ENCODE measurements at places on chromosomes 5 and 9.

- no peak for DNase-seq
Measured at GRCh38 chr9:33197279-33198152, 30.4 kb upstream of the B4GALT1 start.

DNA sequence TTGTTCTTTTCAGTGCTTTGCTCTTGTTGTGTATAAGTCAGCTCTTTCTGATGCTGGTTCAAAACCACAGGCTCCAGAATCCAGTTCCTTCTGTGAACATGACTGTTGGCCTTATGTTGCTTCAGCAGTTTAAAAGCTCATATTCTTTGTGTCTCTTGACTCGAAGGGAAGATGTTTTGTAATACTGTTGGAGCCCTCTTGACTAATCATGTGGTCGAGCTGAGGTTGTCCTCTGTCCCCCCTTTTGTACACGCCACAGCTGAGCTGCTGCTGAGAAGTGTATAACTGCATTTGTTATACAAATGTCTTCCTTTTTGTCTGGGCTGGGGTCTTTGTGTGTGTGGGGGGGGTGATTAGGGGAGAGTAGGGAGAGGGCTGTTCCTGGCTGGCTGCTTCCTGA lies 35.8 kb downstream of the SLC36A1 start:
- DNase-seq, result no peak

GRCh38 chr5:119583684-119584083 lies 45.7 kb upstream of the FAM170A start:
- DNase-seq, result no peak

- no peak for DNase-seq
Measured at GRCh38 chr5:35203403-35203802, 26.9 kb downstream of the PRLR start.

DNA sequence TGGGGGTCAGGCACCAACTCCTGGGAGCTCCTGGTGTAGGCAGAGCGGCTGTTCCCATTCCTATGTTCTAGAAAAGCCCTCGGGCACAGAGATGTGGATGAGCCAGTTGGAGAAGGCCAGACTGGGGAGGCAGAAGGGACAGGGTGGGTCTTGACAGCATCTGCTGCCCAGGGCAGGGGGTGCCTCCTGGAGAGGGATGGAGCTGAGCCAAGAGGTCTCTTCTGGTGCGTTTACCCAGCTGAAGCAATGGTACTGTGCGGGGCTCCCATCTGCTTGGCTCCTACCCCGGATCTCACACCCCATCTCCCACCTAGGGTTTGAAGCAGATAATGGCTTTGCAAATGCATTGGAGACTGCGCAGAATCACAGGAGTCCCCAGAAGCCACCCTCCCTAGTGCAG lies 41.3 kb downstream of the SHB start:
- no peak for DNase-seq

GRCh38 chr9:35488566-35489312 lies 1.2 kb upstream of the RUSC2 start:
- peak; percentile 42 for DNase-seq

- DNase-seq, result no peak
Measured at GRCh38 chr9:72949244-72949582, 3.6 kb downstream of the ALDH1A1 start.

DNA sequence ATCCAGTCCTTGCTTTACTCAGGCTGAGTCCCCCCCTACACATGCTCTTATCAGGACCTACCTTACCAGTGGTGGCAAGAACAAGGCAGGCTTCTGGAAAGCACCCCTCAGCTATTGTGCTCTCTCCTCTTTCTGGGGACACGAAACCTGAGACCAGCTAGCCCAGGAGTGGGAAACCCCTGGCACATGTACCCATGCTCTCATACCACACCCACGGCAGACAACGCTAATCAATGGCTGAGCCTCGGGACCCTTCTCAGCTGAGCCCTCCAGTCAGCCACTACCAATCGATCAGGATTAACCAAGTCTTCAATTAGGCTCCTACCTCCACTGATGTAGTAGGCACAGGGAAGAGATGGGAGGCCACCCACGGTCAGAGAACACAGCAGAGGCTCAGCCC lies 65.1 kb downstream of the VAV2 start:
- no peak for DNase-seq

DNA sequence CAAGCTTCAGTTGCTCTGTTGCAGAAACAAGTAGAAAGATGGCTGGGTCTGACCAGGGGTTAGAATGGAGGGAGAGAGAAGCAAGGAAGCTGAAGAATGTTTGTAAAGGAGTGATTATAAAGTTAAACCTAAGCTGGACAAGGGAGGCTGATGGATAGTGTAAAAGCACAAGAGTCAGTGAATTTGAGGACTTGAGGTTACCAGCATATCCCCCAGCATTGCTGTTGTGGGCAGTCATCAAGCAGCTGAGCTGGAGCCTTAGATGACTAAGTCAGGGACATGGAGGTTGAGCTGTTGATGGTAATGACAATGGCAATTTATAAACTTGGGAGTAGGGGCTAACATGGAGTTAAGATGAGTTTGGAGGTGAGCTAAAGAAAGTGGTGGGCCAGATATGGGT lies 131.5 kb downstream of the ERCC6L2 start:
- no peak for DNase-seq

GRCh38 chr9:8078641-8079140 lies 279.1 kb upstream of the DMAC1 start:
- DNase-seq, result no peak

- no peak for DNase-seq
Measured at GRCh38 chr5:167561796-167562195, 729.6 kb upstream of the WWC1 start.

GRCh38 chr5:144276034-144276822 lies 105.6 kb downstream of the KCTD16 start:
- no peak for DNase-seq

- no peak for DNase-seq
Measured at GRCh38 chr9:106644661-106645060, 218.3 kb upstream of the ZNF462 start.

GRCh38 chr5:52800394-52801213 lies 12.9 kb downstream of the ITGA1 start:
- DNase-seq, result peak; percentile 59

DNA sequence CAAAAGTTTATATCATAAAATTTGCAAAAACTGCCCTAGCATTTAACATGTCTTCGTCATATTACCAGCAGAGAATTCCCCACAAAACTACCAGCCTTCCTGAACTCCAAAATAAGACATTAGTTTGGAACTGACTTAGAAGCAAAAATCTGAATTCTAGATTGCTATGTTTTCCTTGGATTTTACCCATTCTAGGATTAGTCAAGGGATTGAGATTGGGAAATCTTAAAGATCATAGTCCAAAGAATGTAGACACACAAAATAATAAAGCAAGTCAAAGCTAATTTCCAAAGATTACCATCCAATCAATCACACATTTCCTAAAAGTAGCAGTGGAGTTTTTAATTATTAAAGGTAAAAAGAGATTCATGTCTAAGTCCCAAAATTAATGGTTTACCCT lies 138.2 kb downstream of the NFIB start:
- DNase-seq, result no peak

- no peak for DNase-seq
Measured at GRCh38 chr5:115064380-115064779, 105.3 kb downstream of the TRIM36 start.

- DNase-seq, result no peak
Measured at GRCh38 chr5:175479125-175479881, 943 bp downstream of the SFXN1 start.

DNA sequence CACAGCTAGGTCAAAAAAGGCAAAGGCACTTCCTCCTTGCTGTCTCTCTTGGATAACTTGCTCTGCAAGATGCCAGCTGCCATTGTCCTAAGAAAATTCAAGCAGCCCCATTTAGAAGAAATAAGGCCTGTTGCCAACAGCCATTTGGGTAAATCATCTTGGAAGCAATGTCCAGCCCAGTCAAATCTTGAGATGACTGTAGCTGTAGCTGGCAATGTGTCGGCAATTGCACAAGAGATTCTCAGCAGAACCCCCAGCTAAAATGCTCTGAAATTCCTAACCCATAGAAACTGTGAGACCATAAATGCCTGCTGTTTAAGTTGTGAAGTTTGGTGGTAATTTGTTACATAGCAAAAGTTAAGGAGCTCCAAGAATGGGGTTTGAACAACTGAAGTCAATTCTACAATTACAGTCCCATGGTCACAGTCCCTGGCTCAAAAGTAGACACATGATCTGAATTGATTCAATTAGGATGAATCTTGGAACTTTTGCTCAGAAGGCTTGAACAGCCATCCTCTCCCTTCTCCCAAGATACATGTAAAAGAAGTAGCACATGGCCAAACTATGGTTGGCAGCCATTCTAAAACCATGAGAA lies 151.1 kb downstream of the MPDZ start:
- no peak for DNase-seq

- DNase-seq, result peak; percentile 34
Measured at GRCh38 chr9:22005021-22005701, 3.9 kb downstream of the CDKN2B start.

DNA sequence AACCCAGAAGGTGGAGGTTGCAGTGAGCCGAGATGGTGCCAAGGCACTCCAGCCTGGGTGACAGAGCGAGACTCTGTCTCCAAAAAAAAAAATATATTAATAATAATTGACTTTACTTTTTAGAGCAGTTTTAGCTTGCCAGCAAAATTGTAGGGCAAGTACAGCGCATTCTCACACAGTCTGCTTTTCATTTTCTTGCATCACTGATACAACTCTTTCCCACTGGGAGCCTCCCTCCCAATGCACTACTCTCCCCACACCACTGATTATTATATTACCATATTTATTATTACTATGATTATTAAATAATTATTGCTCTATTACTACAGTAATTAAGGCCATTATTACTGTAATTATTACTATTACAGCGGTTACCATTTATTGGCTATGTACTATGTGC lies 212.8 kb downstream of the GNA14 start:
- DNase-seq, result no peak

GRCh38 chr5:58972301-58972700 lies 389.4 kb downstream of the RAB3C start:
- DNase-seq, result no peak

DNA sequence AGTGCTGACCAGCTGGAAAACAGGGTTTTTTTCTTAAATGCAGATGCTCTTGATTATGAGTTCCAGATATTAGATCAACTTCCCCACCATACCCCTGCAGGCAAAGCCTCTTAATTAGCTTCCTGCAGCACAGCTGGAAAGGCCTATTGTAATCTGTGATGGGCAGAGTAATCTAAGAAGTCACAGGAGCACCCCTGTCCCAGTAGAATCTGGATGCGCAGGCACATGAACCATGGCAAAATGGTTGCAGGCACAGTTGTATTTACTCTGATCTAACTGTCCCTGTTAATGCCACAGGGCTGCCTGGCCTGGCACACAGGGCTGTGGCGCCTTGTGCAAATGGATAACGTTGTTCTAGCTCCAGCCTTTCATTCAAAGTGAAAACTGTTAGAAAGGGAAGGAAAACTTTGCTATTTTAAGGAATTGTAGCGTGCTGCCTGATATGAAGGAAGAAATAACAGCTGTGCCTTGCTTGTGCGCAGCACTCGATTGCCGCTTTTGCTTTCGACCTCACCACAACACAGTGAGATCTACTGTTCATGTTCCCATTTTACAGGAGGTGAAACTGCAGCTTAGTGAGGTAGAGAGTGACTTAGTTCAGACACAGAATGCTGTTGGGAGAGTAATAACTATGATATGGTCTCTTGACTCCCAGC lies 2.3 kb downstream of the TGFBI start:
- no peak for DNase-seq

GRCh38 chr9:78697618-78698017 lies 400.7 kb downstream of the PSAT1 start:
- no peak for DNase-seq

DNA sequence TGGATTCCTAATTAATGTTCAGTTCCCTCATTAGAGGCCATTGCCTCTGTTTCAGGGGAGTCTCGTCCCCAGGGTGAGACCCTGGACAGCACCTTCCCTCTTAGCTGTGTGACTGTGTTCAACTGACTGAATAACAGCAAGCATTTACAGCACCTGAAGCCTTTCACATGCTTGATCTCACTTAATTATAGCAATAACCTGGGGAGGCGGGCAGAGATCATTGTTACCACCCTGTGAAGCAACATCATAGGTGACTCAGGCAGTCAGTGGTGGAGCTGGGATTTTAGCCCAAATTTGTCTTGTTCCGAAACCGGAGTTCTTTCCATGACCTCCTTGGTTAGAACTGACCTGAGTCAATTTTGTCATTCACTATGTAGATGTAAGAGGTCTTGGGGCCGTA lies 105.2 kb upstream of the RAD23B start:
- no peak for DNase-seq

DNA sequence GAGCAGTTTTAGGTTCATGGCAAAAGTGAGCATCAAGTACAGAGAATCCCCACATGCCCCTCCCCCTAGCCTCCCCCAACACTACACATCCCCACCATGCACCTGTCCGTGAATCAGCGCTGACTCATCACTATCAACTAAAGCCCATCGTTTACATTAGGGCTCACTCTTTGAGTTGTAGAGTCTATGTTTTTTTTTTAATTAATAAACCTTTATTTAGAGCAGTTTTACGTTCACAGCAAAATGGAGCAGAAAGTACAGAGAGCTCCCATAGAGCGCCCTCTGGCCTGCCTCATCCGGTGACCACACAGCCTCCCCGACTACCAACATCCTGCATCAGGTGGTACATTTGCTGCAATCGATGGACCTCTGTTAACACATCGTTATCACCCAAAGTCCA lies 47.9 kb upstream of the UNC5A start:
- no peak for DNase-seq

DNA sequence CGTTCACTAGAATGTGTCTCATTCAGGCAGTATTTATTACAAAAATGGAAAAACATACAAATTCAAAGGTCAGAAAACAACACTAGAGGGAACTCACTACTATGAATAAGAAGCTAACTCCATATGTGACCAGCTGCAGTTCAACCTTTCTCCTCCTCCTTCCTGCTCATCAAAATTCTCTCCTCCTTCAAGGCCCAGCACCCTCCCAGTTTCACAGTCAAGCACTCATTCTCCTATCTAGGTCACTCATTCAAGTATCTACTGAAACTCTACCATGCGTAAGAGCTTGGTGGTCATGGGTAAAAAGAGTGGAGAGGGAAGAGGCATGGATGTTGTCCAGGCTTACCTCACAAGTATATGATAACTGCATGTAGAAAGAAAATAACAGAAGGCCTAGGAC lies 27.7 kb downstream of the ECPAS start:
- no peak for DNase-seq

- DNase-seq, result peak; percentile 34
Measured at GRCh38 chr5:169004551-169004950, 296.4 kb downstream of the SLIT3 start.

DNA sequence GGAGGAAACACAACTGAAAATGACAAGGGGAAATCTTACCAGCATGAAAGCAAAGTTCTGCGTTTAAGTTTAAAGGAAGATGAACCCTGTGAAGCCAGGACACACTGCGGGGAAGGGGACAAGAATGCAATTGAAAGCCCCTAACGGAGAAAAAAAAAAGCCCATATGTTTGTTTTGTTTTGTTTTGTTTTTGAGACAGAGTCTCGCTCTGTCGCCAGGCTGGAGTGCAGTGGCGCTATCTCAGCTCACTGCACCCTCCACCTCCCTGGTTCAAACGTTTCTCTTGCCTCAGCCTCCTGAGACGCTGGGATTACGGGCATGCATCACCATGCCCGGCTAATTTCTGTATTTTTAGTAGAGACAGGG lies 2.9 kb downstream of the STK10 start:
- DNase-seq, result no peak

- no peak for DNase-seq
Measured at GRCh38 chr5:13403351-13403750, 541.1 kb downstream of the DNAH5 start.

- DNase-seq, result no peak
Measured at GRCh38 chr9:133584559-133585476, 24.4 kb downstream of the FAM163B start.

All from SK-N-DZ (cell line).